ENCODE measurements at places on chromosomes 12 and 14.

DNA sequence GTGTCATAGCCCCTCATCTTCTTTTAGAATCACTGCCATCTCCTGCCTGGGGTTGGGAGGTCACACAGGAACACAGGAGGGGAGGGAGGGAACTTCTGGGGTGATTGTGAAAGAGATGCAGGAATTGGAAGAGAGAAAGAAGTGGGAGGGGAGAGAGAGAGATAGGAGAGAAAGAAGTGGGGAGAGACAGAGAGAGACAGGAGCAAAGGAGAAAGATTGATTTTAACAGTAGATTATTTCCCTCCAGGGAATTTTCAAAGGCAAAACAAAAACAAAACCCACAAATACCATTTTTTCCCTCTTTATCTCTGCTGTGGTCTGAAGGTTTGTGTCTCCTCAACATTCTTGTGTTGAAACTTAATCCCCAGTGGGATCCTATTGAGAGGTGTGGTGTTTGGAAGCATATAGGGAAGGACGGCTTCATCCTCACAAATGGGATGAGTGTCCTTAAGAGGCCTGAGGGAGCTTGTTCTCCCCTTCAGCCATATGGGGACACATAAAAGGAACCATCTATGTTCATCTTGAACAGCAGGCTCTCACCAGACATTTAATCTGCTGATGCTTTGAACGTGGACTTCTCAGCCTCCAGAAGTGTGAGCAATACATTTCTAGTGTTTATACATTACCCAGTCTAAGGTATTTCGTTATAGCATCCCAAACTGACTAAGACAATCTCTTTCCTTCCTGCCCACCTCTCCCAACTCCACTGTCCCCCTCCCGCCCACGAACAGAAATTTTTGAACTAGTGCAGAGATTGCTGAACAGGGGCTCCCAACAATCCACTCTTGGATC is 134.9 kb upstream of the MAX start:
- no peak for DNase-seq

- DNase-seq = no peak
Observed at GRCh38 chr12:55797550-55797949, 20.0 kb downstream of the SARNP start.

DNA sequence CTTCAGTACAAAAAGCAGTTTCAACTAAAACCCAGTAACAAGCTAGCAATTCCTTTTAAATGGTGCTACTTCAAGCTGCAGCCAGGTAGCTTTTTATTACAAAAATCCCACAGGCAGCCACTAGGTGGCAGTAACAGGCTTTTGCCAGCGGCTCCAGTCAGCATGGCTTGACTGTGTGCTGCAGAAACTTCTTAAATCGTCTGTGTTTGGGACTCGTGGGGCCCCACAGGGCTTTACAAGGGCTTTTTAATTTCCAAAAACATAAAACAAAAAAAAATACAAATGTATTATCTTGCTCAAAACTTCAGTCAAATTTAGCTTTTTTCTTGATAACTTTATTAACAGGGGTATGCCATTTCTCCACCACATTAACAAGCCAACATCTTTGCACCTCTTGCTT is 3.6 kb upstream of the CLEC4E start:
- peak; percentile 4 for DNase-seq

- DNase-seq = no peak
Observed at GRCh38 chr12:16387919-16388318, 40.5 kb downstream of the MGST1 start.

DNA sequence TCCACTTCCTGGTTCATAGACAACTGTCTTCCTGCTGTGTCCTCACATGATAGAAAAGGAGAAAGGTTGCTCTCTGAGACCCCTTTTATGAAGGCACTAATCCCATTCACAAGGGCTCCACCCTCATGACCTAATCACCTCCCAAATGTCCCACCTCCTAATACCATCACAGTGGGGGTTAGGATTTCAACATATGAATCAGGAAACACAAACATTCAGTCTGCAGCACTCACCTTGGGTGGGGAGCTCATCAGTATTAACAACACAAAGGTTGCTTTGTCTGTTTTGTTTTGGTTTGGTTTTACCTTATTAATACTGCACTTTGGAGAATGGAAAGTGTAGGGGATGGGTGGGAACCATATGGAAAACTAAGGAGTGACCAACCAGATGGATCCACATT is 10.5 kb upstream of the SMCO2 start:
- DNase-seq = no peak

- no peak for DNase-seq
Observed at GRCh38 chr12:92070864-92071445, 74.7 kb downstream of the BTG1 start.

GRCh38 chr12:114368685-114369452 is 37.1 kb downstream of the TBX5 start:
- DNase-seq = no peak

GRCh38 chr14:73763396-73763795 is 49.2 kb upstream of the PNMA1 start:
- DNase-seq = no peak

DNA sequence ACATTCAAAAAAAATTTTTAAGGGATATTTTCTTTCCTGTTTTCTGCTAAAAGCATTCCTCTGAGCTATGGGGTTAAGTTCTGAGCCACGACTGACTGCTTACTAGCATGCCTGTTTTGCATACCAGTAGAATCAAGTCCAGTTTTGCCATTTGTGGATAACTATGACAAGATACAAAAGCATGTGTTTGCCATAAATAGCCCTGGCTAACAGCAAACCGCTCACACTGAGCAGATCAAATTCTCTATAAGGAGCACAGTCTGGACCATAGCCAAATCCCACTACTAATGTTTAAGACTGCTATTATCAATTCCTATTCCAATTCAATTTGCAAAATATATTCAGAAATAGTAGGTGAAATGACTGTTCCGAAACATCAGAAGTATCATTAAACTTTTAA is 3.2 kb downstream of the CFL2 start:
- DNase-seq = peak; percentile 93

DNA sequence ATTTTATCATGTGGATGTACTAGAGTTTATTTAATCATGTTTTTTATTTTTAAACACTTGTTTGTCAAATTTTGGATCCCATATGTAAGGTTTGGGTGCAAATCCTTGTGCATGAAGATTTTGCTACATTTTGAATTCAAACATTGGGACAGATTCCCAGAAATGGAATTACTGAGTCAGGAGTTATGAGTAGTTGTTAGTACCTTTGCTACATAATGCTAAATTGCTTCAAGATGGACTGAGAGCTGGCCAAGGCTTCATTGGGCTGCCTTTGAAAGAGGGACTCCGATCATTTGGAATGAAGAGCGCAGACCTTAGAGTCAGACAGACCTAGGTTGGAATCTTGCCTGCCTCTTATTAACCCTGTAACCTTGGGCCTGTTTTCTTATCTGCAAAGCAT is 154.9 kb upstream of the PWP1 start:
- no peak for DNase-seq

GRCh38 chr14:91484744-91485143 is 25.4 kb downstream of the PPP4R3A start:
- DNase-seq = no peak
